SHP77 (cell line): ENCODE measurements at places on chromosomes 11 and 22.

- DNase-seq, result no peak
Measured at GRCh38 chr22:19287889-19288288, 3.6 kb downstream of the CLTCL1 start.

DNA sequence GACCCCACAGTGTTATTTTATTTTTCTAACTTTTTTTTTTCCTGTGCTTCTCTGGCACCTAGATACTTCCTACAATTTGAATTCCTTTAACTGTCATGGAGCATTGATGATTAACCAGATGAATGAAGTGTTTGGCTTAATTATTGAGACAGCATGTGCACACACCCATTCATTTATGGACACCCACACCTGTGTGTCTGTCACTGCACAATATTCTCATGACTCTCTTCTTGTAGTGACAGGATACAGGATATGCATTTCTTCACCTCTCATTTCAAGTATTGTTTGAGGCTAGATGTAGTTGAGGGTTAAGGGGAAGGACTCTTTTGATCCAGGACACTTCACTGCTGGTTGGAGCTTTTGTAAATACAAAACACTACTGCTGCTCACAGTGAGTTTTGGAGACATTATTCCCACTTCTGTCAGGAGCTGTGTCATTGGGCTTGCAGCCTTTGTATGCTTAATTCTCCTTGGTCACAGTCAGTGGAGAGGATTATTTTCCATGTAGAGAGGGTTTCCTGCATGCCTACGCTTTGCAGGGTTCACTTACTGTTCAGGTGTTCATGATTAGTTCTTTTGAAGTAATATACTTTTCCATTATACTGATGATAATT, 33.5 kb downstream of the SPECC1L start:
- no peak for DNase-seq

GRCh38 chr11:118658429-118659313, 20.8 kb downstream of the TREH start:
- no peak for DNase-seq

- DNase-seq, result no peak
Measured at GRCh38 chr22:19176732-19177131, 1.8 kb downstream of the SLC25A1 start.

- no peak for DNase-seq
Measured at GRCh38 chr22:24474221-24474620, 20.9 kb upstream of the UPB1 start.

- DNase-seq, result no peak
Measured at GRCh38 chr22:25953276-25953675, 211.3 kb downstream of the MYO18B start.

GRCh38 chr11:41040474-41040873, 419.0 kb downstream of the LRRC4C start:
- no peak for DNase-seq

DNA sequence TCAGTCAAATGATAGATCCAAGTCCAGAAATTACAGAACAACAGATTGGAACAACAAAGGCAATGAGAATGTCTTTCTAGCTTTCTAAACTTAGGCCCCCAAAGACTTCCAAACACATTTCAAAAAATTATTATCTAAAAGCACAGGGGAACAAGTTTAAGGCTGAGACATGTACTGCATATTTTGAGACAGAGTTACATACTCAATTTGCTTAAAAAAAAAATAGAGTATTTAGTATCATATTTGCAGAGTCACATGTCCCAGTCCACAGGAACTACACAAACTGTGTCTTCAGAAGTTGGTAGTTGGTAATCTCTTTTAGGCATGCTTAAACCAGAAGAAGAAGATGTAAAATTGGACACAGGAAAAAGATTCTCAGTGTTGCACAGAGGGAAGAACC, 127.2 kb downstream of the MAML2 start:
- no peak for DNase-seq

DNA sequence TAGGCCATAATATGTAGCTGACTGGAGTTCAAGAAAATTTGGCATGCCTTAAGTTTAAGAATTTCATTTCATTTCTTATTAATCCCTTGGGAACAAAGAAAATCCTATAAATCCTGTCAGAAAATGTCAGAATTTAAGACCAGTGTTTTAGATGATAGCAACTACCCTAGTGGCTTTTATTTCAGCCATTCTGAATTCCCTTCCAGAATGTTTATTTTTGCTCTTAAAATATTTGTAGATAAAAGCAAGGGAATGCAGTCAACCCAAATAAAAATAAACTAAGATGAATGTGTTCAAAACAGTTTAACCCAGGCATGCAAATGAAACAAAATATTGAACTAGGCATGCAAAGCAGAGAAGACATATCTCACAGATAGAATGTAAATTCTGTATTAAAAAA, 356.9 kb upstream of the LRRC4C start:
- no peak for DNase-seq

GRCh38 chr11:38384568-38384967, 1786.5 kb upstream of the RAG2 start:
- DNase-seq, result no peak

DNA sequence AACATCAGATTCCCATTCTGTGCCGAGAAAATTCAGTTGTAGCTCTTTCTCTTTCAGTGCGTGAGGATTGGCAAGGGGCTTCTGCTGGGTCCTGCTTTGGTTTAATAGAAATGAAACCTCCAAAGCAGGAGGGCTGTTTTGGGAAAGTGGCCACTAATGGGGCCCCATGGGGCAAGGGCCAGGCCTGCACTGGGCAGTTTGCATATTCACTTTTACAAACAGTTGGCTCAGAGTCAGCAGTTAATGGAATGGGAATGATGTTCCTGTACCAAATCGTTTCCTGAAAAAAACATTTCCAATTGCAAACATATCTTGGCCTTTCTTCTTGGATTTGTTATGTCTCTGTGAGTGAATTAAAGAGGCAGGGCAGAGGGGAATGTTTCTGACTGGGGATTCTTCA, 92.1 kb downstream of the PARVA start:
- DNase-seq, result no peak

DNA sequence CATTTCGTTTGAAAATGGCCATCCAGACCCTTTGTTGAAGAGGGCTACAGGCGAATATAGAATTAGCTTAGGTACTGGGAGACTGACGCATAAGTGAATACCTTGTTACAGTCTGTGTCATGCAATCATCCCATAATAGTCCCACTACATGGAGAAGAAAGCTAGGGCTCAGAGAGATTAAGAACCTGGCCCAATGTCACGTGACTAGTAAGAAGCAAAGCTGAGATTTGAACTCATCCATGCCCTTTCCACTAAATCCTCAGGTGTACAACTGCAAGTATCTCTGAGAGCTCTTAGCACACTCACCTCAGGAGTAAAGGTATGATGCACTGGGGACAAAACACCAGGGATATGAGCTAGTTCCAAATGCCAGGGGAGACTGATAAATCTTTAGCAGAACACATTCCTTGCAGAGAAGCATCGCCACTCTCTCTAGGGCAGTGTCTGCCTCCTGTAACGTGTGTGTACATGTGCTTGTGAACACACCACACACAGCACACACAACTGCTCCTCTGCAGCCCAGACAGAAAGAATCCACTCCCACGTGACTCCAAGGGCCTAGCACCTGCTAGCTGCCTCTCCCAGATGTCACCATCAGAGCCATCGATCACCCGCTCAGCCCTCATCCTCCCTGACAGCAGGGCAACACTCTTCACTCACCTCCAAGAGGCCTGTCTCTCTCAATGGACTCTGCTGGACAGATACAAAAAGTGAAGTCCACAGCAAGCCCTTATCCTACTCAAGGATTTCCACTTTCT, 402.8 kb downstream of the NXPE2 start:
- DNase-seq, result peak; percentile 72

GRCh38 chr11:111633248-111633647, 31.0 kb downstream of the SIK2 start:
- DNase-seq, result no peak

DNA sequence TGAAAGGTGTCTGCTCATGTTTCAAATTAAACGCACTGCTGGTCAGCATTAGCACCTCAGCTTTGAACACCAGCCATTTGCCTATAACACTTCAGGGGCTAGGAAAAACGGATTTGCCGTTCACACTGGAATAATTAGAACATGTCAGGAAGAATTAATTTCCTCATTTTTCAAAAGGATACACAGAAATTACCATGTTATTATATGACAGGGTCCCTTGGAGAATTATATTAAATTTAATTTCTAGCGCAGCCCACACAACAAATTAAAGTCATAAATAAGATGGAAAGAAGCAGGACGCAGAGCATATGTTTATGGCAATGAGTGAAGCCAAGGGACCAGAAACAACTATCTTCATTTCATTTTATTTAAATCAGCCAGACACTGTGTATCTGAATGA, 83.8 kb upstream of the SOX6 start:
- DNase-seq, result no peak

- no peak for DNase-seq
Measured at GRCh38 chr11:78424334-78425270, 7.0 kb upstream of the GAB2 start.

DNA sequence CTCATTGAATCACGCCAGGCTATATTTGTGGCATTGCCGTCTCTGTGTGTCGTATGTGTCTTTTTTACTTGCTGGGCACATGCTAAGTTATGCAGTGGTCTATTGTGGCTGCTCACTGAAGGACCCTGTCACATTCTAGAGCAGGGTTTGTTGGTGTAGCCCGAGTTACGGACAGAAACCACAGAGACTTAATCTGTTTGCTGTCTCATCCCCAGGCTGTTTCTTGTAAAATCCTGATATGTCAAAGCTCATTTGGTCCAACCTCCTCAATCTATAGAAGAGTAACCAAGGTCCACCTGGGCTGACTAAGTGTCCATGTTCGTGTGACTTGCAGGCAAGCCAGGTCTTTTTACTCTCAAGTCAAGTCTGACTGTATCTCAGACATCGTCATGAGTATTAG, 5.0 kb downstream of the DPF2 start:
- DNase-seq, result no peak

DNA sequence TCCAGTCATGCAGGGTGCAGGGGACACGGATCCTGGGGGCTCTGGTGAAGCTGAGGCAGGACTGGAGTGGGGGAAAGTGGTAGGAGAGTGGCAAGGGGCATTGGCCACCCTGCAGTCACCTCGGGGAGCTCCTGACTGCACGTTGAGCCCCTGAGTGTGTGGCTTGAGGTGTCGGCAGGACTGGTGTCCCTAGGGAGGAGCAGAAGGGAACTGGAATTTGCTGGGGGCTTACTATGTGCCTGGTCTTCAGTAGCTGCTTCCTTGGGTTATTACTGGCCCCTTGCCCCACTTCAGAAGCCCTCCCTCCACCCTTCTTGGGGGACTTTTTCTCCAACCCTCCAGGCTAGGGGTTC, 31.5 kb downstream of the IFT27 start:
- no peak for DNase-seq
